ENCODE measurements at places on chromosomes 5 and 9.

DNA sequence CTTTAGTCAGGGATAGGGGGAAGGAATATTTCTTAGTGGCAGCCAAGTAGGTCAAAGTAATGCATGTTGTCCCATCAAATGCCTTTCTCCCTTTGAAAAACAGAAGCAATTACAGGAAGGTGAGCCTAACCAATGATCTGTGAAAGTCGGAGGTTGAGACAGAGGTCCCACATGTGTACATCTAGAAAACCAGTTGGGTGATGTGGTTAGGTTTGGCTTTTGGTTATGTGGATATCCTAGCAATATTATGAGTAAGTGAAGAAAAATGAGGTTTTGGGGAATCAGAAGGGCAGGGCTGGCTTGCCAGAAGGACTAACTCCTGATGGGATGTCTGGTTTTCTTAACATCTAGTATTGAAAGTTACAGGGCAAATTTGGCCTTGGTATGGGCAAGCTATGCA is 63.4 kb upstream of the PALM2AKAP2 start:
- peak; percentile 31 for DNase-seq

DNA sequence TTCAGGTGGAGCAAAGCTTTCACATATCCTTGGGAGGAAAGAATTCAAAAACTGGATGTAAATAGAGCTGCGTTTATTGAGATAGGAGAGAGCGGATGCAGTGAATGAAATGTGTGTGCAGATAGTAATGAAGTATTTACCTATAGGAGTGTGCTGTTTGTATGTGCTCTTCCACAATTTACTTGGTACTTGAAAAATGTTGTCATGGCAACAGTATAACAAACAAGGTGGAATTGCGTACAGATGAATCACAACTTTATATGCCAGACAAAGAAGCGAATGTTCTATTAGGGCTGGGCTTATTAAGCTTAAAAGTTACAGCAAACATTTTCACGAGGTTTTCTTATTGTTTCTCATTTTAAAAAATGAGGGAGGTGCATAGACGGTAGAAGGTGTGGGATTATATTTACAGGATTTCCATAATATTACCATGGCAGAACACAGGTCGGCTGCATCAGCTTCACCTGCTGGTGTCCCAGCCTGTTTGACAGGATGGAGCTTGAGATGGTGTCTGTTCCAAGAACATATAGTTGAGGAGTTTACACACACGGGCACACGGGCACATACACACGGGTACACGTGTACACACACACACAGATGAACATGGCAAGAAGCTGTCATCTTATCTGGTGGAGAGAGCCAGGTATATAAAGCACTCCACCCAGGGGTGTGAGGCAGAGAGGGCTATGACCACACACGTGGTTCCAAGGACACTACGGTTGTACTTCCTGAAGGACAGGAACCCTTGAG is 155.7 kb downstream of the RMI1 start:
- DNase-seq, result peak; percentile 87

DNA sequence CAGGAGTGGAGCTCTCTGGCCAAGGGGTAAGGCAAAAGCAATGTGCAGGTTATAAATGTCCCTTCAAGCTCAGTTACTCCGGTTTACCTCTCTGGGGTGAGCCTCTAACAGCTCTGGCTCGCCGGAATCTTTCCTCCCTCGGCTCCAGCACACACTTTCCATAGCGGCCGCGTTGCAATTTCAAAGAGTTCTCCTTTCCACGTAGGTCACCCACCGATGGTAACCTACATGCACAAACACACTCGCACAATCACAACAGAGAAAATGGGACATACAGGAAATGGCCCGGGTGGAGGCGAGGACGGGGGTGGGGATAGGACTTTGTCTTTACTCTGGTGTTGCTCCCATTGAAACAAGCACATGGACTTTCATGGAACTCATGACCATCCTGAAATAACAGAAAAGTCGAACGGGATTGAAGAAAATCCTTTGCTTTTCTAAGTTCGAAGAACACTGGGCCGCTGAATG is 1.2 kb downstream of the LHFPL2 start:
- no peak for DNase-seq

DNA sequence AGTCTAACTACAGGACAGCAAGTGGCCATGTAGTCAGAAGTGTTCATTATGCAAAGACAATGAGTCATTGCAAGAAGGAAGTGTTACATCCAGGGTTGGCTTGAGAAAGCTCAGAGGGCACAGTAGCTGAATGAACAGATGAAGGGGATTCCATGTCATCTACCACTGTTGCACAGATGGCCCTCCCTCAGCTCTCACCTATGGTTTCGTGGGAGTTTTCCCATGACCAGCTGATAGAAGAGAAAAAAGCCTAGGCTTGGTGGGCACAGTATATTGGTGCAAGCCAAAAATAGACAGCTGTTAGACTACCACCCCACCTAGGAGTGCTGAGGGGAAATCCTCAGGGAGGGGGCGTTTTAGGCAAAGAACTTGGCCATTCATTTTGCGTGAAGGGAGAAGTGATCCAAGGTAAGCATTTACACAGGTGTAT is 217.0 kb downstream of the DMRT2 start:
- no peak for DNase-seq

DNA sequence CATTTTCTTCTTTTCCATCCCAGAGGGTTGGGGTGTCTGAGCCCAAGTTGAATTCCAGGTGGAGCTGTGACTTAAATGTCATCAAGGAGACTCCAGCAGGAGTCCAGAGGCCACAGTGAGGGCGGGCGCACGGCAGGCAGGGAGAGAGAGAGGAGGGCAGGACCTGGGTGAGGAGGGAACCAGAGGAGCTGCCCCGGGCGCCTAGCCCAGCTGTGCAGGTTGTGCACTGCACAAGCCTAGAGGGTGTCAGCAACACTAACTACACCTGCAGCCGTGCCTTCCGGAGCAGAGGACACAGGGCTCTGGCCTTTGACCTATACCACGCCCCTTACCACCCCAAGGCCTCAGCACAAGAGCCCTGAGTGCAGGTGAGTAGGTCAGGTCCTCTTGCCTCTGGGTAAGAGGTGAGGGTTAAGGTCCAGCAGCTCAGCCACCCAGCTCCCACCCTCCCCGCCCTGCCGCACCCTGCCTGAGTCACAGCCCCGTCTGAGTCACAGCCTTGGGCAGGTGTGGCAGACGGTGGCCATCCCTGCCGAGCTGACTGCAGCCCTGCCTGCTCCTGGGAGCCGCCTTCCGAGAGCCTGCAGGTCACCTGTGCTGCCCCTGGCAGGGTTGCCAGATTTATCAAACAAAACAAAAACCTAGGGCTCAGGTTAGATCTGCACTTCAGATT is 6.4 kb upstream of the AGPAT2 start:
- peak; percentile 59 for DNase-seq

DNA sequence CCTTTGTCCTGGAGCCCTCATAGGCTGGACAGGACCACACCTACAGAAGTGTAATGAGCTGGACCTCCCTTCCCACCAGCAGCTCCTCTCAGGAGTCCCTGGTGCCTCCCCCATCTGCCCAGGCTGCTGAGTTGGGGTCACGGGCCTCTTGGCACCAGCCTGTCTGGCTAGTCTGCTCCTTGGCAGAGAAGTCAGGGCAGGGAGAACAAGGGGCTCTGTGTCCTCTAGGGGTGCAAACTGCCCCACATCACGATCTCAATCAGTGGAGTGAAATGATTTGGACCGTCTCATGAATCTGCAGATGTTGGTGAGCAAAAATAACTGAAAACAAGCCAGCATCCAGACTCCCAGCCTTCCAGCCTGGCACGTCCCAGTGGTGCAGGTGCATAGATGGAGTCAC is 14.9 kb upstream of the GFPT2 start:
- DNase-seq, result no peak

DNA sequence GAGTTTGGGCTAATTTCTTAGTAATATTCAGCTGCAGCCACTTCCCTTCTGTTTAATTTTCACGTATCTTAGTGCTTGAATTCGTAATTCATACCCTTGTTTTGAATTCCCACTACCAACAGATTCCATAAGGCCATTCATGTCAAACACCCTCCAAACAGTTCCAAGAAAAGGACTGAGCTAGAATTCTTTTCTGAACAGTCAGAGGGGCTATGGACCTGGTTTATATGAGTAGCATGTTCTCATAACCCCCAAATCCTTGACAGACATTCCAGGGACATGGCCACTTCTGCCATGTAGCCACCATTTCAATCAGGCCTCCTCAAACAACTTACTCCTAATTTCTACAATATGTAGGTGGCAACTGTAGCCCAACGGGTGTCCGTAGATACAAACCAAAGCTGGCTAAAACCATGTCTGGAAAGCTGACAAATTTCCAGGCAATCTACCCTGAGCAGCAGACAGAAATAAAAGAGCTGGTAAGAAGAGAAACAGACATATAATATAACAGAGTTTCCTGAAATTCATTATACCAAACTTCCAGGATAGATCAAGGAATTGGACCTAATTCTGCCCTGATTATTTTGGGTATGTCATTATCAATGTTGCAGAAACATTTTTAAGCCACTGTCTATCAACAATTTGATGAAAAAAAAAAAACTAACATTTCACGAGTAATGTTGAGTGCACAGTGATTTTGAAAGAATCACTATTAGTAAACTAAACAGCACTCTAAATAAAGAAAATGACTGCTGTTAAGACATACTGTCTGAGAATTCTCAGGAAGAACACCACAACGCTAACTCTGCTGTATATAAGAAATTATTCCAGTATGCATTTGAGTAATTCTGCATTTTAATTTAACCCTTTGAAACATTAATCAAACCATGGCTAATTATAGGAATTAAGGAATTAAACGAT is 40.7 kb downstream of the EBF1 start:
- no peak for DNase-seq

- no peak for DNase-seq
Measured at GRCh38 chr5:147448766-147449165, 61.1 kb downstream of the DPYSL3 start.

DNA sequence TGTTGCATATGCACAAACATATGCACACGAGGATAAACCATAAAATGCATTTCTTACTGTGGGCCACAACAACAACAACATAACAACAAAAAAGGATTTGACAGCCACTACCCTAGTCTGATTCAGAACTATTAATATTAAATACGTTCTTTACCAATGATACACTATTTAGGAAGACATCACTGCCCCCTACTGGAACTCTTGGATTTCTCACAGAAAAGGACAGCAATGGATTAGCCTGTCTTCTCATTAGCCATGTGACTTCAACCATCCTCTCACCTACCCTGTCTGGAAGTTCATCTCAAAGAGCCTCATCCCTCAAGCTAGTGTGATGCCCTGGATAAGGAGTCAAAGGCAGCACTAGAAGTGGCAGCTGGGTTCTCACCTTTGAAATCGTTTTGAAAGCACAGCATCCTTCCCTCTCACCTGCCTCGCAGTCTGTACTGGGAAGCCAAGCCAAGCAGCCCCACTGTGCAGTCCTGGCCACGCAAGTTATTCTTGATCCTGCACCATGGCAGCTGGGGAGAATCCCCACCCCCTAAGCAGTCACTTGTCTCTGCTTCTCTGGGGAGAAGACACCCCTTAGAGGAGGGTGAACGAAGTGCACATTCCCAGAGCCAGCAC is 64.6 kb downstream of the SH3TC2 start:
- no peak for DNase-seq

DNA sequence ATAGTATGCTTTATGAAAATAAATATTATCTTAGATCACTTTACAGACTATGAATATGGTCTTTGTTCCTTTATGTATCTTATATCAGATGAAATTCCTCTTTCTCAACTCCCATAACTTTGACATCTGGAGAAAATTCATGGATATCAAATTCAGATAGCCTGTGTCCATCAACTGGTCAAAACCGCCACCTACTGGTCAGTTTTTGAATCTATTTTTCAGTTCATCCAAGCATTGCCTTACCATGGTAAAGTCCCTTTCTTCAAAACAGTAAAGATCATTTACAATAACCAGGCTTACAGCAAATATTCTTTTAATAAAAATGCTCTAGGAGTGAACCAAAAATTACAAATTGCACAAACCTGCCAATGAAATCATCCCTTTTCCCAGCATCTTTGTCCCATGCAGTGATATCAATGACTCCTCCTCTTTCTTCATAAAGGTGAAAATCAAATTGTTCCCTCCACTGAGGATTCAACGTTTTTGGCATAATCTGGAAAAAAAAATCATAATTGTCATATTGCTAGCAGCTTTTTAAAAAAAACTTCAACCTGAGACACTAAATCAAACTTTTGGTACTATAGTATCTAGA is 290.5 kb downstream of the SLF1 start:
- DNase-seq, result peak; percentile 2

DNA sequence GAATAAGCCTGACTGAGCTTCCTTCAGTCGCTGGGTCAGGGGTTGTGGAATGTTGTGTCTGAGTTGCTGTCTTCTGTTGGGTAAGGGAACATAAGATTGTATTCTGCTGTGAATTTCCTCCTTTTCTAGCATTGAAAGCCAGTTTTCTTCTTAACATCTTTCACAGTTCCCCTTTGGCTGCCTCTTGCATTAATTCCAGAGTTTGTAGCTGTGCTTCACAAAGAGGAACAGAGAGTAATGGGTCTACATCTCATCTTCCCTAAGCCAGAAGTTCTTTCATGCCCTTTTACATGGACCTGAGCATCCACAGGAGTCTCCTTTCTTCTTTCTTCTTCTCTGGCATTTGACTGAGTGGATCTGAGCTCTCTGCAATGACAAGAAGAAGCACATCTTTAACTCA is 686.8 kb downstream of the KCTD16 start:
- no peak for DNase-seq

DNA sequence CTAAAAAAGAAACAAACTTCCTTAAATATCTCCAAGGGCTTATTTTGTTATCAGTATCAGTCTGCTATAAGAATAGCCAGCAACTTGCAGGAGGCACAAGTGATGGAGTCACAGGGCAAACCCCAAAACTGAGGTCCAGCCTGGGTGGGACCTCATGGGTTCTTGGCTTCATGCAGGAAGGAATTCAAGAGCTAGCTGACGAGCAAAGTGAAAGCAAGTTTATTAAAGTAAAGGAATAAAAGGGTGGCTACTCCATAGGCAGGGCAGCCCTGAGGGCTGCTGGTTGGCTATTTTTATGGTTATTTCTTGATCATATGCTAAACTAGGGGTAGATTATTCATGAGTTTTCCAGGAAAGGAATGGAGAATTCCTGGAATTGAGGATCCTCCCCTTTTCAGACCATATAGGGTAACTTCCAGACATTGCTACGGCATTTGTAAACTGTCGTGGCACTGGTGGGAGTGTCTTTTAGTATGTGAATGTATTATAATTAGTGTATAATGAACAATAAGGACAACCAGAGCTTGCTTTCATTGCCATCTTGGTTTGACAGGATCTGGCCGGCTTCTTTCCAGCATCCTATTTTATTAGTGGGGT is 231.9 kb downstream of the ADAMTSL1 start:
- DNase-seq, result no peak

DNA sequence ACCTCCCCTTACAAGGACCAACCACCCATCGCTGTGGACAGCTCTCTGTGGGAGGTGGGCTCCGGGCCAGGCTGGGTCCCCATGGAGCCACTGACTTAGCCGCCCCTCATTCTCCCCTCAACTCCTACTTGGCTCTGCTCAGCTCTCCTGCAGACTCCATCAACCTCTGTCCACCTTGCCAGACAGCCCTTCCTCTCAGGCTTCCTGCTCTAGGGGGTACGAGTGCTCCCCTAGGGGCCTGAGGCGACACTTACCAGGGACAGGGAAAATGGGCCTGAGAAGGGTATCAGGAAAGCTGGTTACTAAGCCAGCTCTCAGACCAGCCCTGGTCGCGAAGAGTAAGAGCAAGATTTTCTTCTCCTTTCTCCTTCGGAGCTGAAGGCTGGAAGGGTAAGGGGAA is 43.9 kb downstream of the SHB start:
- no peak for DNase-seq
